NAMALWA (cell line): ENCODE measurements at places on chromosomes 2 and 18.

DNA sequence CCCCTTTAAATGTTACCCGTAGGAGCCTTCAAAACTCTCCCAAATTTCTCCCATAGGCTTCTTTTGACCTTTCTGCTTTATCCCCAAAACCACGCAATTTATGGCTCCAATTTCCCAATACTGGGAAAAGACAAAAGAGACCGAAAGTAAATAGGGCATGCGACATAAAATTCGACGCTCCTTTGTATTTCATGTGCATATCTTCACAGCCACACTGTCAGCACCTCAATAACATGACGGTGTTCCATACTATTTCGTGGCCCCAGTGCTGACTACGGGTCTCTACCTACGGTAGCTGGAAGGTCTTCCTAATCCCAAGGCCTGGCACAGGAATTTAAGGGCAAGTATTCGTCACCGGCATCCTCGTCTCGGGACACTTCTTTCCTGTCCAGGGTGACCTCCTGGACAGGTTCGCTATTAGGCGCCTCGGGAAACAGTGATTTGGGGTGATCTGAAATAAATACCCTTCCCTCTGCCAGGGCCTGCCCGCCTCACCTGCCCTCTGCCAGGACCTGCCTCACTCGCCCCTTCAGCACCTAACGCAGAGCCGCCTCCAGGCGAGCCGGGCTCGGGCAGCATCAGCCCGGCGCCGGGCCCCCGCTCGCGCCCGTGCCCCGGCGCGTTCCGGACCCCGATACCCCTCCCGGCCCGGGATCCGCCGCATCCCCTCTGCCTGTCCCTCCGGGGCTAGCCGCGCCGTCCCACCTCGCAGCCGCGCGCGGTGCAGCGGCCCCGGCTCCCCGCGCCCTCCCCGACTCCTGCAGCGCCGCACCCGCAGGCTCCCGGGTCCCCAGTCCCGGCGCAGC lies 680 bp downstream of the DTNB start:
- peak; percentile 69 for DNase-seq

GRCh38 chr2:47520302-47520630 lies 117.3 kb downstream of the MSH2 start:
- peak; percentile 72 for DNase-seq

DNA sequence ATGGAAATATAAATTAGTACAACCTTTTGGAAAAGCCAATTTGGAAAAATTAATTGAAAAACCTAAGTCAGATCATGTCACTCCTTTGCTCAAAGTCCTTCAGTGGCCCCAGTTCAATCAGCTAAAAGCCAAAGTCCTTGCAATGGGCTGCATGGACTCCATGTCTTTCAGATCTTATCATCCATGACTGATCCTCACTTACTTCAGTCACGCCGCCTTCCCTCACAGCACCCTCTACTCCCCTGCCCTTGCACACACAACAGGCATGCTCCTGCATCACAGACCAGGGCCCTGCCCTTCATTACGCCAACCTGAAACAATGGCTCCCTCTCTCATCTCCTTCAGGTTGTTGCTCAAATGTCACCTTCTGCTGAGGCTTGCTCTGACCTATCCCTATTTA lies 15.6 kb downstream of the KANSL3 start:
- no peak for DNase-seq

- no peak for DNase-seq
These were observed 226.3 kb downstream of the NBAS start for GRCh38 chr2:15334644-15335326.

DNA sequence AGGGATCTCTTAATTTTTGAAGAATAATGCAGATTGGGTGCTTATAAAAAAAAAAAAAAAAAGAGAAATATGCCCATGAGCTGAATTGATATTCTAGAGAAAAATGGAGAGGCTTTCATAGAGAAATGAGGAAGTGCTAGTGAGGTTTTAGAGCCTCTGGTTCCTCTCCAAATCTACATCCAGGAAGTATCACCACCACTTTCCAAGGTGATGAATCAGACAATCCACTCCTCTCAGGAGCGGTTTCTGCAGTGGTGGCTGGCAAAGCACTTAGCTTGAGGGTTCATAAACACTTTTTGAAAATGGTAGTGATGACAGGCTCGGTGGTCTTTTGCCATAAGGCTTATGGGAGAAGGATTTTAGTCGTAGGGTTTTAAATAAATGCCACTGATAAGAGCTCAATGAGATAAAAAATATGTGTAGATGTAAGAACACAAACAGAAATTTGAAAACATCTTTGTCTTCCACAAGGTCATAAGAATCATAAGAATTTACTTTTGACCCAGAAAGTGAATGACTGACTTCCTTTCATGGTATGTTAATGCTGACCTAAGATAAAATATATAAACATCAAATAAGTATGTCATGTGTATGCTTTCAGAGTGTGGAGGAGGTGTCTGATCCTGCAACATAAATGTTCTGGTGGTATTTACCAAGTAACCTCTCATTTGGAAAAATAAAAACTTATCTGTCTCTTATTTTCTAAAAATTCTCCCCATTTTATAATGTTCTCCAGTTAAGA lies 42.1 kb upstream of the DSG1 start:
- DNase-seq: no peak

DNA sequence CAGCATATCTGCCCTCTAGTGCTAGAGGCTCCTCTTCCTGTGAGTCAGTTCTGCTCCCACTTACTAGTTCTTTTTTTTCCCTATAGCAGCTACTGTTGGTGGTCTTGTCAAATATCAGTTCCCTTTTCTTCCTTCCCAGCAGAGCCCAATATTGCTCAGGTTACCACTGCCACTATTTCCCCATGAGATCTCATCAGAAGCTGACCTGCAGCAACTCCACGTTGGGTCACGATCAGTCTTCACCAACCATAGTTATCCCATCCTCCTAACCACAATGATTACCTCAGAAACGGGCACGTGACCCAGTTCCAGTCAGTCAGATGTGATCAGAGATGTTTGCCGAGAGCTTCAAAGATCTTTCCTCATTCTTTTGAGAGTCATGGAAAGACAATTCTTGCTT lies 59.7 kb upstream of the CAPN13 start:
- no peak for DNase-seq

- DNase-seq: no peak
These were observed 9.3 kb upstream of the KCNS3 start for GRCh38 chr2:17869128-17869527.

DNA sequence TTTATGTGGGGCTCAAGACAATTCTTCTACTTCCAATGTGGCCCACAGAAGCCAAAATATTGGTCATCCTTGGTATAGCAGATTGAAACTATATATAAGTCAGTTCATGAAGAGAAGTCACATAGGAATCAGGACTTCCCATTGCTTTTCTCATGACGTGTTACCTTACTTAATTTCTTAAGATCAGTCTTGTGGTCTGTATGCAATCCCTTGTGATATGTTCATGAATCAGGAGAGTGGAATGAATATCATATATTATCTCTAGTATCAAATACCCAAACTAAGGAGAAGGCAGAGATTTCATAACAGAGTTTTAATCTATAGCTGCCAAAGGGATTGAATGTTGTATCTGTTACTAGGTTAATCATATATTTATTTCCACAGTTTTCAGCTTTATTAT lies 1390.4 kb downstream of the SUCLG1 start:
- DNase-seq: no peak

- no peak for DNase-seq
These were observed 24.2 kb upstream of the SPR start for GRCh38 chr2:72863046-72863445.

DNA sequence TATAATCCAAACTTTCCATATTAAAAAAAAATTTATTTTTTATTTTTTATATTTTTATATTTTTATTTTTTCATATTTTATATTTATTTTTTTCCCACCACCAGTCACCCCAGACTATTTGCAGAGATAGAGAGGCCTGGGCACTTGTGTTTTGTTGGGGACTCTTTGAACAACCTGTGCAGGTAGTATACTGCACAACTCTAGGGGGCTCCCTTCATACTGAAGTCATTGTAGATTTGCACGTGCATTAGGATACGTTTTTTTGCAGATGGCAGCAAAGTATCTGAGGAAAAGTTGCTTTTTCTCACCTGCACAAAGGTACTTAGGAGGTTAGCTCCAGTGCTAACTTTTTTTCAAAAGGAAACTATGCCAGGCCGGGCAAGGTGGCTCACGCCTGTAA lies 73.9 kb upstream of the TANC1 start:
- no peak for DNase-seq

GRCh38 chr2:189639007-189639609 lies 22.2 kb upstream of the ASNSD1 start:
- DNase-seq: no peak

GRCh38 chr18:75226286-75226955 lies 15.8 kb downstream of the TSHZ1 start:
- no peak for DNase-seq
